Activated CD8-positive, alpha-beta memory T cell treated with anti-CD3 and anti-CD28 coated beads for 1 hour (primary cell): ENCODE measurements at places on chromosomes 5 and 9.

DNA sequence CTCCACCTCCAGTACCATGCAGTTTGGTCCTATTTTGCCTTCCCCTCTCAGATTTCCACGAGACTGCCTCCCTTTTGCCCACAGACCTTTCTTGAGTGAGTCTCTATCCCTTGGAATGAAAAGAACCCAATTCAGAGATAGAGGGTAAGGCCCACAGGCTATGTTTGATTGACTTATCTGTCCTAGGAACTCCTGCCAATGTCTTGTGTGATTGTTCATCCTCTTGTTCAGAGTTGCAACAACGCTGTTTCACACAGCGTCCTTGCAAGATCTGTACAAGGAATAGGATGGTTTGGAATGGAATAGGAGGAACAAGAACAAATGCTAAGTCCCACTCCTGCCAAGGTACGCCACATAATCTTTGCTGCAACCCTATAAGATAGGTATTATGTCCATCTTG is 142.2 kb upstream of the ABCA1 start:
- DNase-seq: no peak

GRCh38 chr9:104783588-104783987 is 19.7 kb downstream of the NIPSNAP3B start:
- no peak for DNase-seq

GRCh38 chr5:105677291-105677690 is 1993.4 kb downstream of the EFNA5 start:
- no peak for DNase-seq

GRCh38 chr5:125026867-125027731 is 280.7 kb upstream of the ZNF608 start:
- no peak for DNase-seq

- no peak for DNase-seq
These were observed 40.9 kb upstream of the SUSD3 start for GRCh38 chr9:93017621-93018020.

DNA sequence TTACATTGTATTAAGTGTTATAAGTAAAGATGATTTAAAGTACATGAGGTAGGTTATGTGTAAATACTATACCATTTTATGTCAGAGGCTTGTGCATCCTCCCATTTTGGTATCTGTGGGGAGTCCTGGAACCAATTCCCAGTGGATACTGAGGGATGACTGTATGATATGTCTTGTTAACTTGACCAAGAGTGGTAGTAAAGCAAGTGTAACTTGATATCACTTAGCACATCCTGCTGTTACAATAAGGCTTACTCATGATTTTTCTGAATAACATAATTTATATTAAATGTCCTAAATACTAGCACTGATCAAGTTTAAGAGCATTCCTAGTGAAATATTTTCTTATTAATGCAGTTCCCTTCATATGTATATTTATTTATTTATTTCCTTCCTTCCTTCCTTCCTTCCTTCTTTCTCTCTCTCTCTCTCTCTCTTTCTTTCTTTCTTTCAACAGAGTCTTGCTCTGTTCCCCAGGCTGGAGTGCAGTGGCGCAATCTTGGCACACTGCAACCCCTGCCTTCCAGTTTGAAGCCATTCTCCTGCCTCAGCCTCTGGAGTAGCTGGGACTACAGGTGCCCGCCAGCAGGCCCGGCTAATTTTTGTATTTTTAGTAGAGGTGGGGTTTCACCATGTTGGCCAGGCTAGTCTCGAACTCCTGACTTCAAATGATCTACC is 7.5 kb downstream of the NDFIP1 start:
- DNase-seq: no peak

DNA sequence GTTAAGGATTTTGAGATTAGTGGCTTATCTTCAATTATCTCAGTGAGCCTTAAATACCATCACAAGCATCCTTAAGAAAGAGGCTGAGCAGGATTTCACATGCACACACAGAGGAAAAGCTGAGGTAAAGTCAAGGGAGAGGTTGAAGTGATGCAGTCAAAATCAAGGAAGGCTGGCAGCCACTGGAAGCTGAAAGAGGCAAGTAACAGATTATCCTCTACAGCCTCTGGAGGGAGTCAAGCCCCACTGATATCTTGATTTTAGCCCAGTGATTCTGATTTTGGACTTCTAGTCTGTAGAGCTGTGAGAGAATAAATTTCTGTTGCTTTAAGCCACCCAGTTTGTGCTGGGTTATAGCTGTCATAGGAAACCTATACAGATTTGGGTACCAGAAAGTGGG is 80.1 kb downstream of the ANKRD31 start:
- DNase-seq: no peak

GRCh38 chr5:135266303-135266635 is 132.8 kb downstream of the MACROH2A1 start:
- DNase-seq: no peak

GRCh38 chr5:86885489-86886230 is 267.9 kb downstream of the COX7C start:
- no peak for DNase-seq

DNA sequence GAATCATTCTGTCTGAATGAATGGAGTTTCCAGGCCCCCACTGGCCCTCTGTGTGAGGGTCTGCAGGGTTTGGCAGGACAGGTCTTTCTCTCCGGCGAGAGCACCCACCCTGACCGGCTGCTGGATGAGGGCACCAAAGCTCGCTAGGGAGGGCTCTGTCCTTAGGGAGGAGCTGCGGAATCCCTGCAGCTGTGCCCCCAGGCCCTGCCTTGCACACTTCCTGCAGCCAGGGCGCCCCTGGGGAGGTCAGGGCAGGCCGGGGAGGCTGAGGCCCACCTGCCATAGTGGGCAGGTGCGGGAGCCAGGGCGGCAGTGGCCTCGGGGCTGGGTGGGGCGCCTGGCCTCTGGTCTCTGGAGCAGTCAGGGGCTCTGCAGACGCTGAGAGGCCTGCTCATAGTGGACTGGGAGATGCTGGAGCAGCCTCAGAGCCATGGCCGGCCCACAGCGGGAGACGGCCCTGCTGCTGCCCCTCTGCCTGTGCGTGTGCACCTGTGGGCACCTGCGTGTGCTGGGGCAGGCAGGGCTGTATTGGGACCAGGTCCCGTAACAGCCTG is 36.1 kb downstream of the EXOC3 start:
- DNase-seq: no peak

GRCh38 chr9:137647096-137647714 is 28.4 kb downstream of the EHMT1 start:
- DNase-seq: no peak

- DNase-seq: no peak
These were observed 271.9 kb upstream of the ADAMTS16 start for GRCh38 chr5:4868140-4868735.

DNA sequence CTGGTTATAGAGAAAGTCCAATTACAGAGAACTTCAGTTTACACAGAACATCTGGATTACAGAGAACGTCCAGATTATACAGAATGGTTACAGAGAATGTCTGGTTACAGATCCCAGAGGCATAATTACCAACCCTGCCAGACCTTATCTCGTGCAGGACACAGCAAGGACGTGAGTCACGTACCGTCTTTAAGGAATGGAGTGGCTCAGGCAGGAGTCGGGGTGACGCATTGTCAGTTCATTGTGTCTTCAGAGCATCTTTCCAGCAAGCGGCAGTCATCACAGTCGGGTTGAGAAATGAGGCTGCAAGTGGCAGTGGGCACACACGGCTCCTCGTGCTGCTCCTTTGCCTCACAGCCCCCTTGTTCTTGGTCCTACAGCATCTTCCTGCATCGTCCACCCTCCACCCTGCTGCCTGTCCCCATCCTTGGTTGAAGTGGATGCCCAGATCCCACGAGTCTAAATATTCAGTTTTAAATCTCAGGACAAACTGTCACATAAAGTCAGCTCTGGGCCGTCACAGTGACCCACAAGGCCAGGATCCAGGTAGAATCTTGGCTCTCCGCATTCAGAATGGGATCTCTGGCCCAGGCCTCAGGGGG is 30.0 kb upstream of the SLC6A19 start:
- DNase-seq: no peak

- DNase-seq: no peak
These were observed 61.3 kb upstream of the ELL2 start for GRCh38 chr5:96022971-96023370.

GRCh38 chr5:32538031-32538547 is 47.3 kb upstream of the SUB1 start:
- DNase-seq: no peak

GRCh38 chr9:126494264-126494663 is 119.5 kb upstream of the LMX1B start:
- DNase-seq: no peak

DNA sequence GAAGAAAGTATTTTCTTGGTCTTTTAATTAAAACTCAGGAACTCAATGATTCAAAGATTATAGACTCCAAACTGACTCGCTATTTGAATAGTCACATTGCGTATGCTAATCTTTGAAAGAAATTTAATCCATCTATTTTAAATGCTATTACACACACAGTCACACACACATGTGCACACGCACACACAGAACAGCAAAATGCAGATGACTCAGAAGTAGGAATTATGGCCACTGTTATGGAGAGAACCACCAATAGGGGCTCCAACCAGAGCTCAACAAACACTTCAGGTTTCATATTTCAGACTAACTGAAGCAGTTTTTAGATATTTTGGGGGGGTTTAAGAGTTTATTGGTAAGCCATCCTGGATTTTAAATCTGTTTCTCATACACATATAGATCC is 1917.9 kb downstream of the EFNA5 start:
- no peak for DNase-seq

- no peak for DNase-seq
These were observed 314.0 kb downstream of the ARHGEF28 start for GRCh38 chr5:73940026-73940425.

DNA sequence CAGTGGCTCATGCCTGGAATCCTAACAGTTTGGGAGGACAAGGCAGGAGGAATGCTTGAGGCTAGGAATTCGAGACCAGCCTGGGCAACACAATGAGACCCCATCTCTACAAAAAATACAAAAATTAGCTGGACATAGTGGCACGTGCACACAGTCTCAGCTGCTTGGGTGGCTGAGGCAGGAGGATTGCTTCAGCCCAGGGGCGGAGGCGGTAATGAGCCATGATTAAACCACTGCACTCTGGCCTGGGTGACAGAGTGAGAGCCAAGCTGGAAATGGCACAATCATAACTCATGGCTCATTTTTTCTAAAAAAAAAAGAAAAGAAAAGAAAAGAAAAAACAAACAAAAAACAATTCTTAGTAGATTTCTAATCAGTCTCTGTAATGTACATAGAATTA is 446.2 kb downstream of the ELAVL2 start:
- DNase-seq: no peak

- no peak for DNase-seq
These were observed 737.9 kb upstream of the ZNF608 start for GRCh38 chr5:125484272-125484741.

DNA sequence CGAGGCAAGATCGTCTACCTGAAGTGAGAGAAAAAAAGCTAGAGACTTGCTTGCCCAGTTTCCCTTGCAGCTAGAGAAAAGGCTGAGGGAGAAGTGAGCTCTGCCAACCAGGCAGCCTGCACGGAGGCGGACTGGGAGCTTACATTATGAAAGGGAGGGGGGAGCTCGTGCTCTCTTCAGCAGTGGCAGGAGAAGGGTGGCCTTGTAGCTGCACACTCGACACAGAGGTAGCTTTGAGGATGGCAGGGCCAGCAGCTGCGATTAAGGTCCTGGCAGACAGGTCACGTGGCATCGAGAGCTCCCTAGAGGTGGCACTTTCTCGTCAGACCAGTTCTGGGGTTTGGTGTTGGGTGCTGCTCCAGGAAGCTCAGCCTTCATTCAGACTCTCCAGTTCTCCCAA is 26.7 kb downstream of the APBA1 start:
- no peak for DNase-seq

- no peak for DNase-seq
These were observed 31.9 kb downstream of the IPPK start for GRCh38 chr9:92637886-92638620.

- DNase-seq: no peak
These were observed 124.6 kb downstream of the ARHGAP26 start for GRCh38 chr5:142894749-142895148.

GRCh38 chr9:123113185-123113584 is 79.7 kb downstream of the GPR21 start:
- no peak for DNase-seq

- DNase-seq: no peak
These were observed 28.6 kb downstream of the GFPT2 start for GRCh38 chr5:180324601-180324950.
